ENCODE measurements at places on chromosomes 7 and 10.
A peak's percentile ranks its signal among the peaks of the same experiment; 100 is the strongest.

DNA sequence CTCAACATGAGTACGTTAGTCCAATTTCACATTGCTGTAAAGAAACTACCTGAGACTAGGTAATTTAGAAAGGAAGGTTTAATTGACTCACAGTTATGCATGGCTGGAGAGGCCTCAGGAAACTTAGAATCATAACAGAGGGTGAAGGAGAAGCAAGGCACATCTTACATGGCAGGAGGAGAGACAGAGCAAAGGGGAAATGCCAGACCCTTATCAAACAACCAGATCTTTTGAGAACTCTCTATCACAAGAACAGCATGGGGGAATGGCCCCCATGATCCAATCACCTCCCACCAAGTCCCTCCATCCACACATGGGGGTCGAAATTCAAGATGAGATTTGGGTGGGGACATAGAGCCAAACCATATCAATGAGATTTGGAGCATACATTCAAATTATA lies 34.6 kb upstream of the PDSS1 start:
- DNase-seq, result no peak

GRCh38 chr10:100568912-100569311 lies 33.2 kb downstream of the HIF1AN start:
- DNase-seq, result no peak

DNA sequence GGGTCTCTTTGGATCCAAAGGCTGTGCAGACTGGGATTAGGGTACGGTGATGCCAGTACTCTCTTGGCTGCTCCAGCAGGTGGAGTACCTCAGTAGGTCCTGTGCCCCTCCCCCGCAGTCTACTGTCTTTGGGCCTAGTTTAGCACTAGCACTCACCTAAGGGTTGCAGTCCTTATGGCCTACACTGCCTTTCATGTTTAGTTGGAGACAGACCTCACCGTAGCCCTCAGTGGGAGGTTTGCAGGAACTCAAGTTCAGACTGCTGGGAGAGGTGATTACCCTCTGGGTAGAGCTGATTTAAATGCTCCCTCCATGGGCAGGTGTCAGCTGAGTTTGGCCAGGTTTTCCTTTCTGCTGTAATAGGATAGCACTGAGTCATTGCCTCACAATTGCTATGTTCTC lies 210.8 kb upstream of the TMEM196 start:
- DNase-seq, result peak; percentile 7

GRCh38 chr10:93852476-93853095 lies 41.2 kb upstream of the SLC35G1 start:
- DNase-seq, result no peak

GRCh38 chr7:88165697-88166096 lies 54.1 kb downstream of the SRI start:
- DNase-seq, result no peak

DNA sequence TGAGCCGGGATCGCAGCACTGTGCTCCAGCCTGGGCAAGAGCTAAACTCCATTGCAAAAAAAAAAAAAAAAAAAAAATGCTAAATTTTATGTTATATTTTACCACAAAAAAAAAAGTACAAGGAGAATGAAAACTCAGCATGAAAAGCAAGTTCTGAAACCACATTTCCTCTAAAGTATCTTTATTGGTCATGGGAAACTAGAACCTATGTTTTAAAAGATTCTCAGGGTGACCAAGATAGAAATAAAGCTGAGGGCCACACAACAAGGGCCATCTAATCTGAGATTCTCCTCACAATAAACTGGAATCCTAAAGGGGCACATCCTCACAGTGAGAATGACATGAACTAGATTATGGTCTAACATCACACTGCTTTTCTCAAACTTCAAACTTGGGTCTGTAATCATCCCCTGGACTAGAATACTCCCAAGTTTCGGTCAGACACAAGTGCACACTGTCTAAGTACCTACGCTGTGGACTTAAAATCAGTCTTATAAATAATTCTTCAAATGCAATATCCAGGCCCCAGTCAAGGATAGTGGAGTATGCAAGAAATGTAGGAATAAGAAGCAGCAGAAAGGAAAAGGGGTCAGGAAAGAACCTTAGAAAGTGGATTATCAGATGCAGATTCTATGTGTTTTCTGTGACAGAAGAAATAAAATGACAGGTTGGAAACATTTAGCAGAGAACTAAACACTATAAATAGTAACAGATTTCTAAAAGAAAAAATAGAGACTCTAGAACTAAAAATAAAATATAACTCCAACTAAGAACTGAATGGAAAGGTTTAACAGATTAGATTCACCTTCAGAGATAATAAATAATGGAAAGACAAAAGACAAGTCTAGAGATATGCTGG lies 49.9 kb downstream of the COA1 start:
- no peak for DNase-seq

GRCh38 chr7:48708635-48709034 lies 215.7 kb upstream of the CDC14C start:
- DNase-seq, result no peak

GRCh38 chr10:80647173-80647833 lies 109.6 kb downstream of the SH2D4B start:
- DNase-seq, result no peak

Data from activated naive CD4-positive, alpha-beta T cell treated with anti-CD3 and anti-CD28 coated beads, Interleukin-2, amount 50 U/mL, for 16 hours (primary cell).